ENCODE measurements at places on chromosomes 5 and 9.

GRCh38 chr5:172584638-172585037, 56.4 kb upstream of the NEURL1B start:
- DNase-seq: no peak

DNA sequence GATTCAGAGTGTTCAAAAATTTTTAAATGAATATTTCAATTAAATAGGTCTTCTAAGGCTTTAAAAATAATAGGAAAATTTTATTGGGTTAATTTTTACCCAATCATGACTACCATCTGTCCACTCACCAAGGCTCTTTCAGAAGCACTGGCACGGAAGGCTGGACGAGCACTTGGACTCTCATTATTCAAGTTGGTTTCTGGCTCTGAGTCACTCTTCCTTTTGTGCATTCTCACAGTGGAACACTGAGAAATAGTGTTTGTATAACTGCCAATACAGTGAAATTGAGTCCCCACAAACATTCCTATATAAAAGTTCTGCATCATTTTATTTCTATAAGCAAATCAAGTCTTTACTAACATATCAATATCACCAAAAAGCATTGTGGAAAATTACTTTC, 1149.0 kb downstream of the EFNA5 start:
- DNase-seq: no peak

DNA sequence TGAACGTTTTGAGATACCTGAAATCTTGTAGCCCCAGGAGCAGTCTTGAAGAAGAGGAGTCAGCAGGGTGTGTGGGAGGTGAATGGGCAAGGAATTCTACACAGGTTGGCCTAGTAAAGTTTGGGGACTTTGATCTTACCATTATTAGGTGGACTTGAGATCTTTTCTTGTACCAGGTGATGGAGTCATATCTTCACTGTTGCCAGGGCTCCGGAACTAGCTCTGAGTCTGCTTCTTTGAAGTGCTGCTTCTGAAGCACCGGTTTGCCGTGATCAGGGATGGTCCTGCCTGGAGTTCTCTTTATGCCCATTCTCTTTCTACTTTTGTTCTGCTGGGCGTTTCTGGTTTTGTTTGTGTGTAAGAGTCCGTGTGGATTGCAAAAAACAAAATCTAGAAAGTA, 27.4 kb downstream of the RCL1 start:
- DNase-seq: no peak

GRCh38 chr9:69045821-69046220, 10.3 kb downstream of the FXN start:
- no peak for DNase-seq

DNA sequence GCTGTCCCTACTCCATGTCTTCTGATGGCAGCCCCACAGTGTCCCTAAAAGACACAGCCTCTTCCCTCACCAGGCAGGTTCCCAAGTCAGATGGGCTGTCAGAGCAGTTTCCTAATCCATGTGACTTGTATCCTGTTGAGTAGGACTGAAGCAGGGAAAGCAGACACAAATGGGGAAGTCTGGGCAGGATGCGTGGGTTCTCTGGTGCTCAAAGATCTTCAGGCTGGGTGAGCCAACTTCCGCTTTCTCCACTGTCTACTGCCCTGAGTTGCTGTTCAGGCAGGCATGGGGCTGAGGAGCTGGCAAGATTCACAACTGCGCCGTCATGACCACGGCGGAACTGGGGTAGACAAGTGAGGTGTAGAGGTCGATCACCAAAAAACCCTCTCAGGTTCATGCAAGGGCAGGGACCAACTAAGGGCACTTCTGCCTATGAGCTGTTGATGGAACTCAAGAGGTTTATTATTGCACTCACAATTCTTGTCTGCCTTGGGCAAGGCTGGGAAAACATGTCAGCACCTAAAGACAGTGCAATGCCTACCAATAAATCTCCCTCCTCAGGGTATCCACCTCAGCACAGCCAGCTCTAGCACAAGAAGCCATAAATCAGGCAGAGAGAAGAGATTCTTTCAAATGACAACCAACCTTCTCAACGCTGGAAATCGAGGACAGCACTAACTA, 83.4 kb downstream of the RAPGEF1 start:
- no peak for DNase-seq

GRCh38 chr9:83182071-83182470, 119.1 kb upstream of the RASEF start:
- no peak for DNase-seq
